ENCODE measurements at places on chromosomes 12 and 14.
A peak's percentile ranks its signal among the peaks of the same experiment; 100 is the strongest.

DNA sequence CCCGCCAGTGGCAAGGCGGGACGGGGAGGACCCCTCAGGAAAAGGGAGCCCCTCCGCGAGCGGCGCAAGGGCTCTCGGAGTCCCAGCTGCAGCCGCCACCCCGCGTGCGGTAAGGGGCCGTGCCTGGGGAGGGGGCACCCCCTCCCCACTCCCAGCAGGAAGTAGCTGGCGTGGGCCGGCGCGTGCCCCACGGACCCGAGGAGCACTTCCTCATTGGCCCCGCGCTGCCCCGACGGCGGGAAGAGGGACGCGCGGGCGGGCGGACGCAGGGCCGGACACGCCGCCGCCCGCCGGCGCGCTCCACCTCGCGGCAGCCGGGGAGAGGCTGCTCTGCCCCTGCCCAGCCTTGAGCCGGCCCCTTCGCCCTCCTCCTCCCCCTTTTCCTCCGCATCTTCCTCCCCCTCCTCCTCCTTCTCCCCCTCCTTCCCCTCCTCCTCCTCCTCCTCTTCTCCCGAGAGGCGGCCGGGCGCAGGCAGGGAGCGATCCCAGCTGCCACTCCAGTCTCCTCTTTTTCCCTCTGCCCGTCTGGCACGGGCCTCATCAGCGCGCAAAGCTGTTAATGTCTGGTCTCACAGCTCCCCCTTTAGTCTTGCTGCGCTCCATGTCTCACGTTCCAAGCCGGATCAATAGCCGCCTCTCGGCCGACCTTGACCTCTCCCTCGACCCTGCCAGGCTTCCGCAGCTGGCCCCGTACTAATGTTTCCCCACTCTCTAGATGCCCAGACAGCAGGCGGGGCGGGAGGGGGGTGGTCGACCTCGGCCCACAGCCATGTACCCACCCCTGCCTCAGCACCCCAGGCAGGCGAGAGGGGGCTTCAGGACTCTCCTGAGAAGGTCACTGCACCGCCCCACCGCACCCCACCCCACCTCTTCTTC is 2.6 kb upstream of the BCL11B start:
- DNase-seq = peak; percentile 45

- no peak for DNase-seq
Observed at GRCh38 chr14:33899723-33900341, 51.0 kb downstream of the EGLN3 start.

GRCh38 chr14:101090976-101091375 is 187.5 kb upstream of the RTL1 start:
- no peak for DNase-seq

DNA sequence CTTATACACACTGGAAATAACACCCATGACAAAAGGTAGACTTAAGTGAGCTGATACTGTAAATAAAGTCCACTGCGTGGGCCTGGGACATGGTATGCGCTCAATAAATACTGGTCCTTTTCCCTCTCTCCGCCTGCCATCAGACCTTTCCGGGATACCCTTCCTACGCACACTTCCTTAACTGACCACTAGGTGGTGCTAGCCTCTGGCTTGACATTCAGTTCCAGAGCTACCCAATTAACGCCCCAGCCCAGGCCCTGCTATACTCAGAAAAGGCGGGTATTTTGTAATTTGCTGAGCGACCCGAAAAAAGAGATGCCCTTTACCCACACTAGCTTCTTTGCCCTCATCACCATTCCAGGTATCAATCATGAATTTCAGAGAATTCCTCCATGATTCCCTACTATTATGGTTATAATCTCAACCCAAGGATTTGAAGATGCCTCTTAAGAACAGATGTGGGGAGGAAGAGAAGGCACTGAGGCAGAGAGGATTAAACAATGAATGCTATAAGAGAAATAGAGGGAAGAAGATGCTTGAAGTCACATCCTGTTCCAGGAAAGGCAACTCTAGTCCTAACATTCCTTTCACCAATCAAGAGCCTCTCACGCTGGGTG is 3.9 kb upstream of the LRP1 start:
- peak; percentile 64 for DNase-seq

DNA sequence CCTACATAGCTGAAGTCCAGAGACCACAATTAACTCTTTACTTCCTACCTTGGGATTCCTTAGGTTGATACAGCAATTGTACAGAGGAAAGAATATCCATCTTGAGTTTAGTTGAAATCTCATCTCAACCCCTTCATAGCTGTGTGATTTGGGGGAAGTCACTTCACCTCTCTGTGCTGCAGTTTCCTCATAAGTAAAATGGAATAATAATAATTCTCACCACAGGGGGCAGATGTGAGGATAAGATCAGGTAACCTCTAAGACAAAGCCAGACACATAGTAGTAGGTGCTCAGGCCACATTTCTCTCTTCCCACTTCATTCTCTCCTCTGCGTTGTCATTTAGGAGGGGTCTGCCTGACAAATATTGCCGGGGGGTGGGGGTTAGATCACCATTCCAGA is 6.7 kb downstream of the FOXN4 start:
- DNase-seq = no peak

DNA sequence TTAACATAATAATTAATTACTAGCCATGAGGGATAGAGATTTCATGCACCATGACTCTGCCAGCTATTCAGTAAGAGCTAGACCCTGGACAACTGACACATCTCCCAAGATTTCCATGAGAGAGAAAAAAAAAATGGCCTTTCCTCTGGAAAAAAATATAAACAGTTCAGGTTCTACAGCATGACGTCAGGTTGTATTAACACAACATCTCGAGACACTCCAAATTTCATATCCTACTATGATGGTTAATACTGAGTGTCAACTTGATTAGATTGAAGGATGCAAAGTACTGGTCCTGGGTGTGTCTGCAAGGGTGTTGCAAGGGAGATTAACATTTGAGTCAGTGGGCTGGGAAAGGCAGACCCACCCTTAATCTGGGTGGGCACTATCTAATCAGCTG is 11.1 kb downstream of the DBX2 start:
- no peak for DNase-seq

- DNase-seq = peak; percentile 71
Observed at GRCh38 chr12:57182918-57183575, 33.5 kb upstream of the NXPH4 start.

- DNase-seq = no peak
Observed at GRCh38 chr12:1083151-1083888, 92.3 kb downstream of the ERC1 start.

DNA sequence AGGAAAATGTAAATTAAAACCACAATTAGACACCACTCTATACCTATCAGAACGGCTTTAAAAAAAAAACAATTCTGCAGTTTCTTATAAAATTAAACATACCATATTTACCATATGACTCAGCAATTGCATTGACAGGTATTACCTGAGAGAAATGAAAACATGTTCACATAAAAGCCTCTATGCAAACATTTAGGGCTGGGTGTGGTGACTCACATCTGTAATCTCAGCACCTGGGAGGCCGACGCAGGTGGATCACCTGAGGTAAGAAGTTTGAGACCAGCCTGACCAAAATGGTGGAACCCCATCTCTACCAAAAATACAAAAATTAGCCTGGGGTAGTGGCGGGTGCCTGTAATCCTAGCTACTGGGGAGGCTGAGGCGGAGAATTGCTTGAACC is 41.1 kb downstream of the SPTB start:
- DNase-seq = no peak

GRCh38 chr14:37711831-37712475 is 116.5 kb downstream of the TTC6 start:
- no peak for DNase-seq

DNA sequence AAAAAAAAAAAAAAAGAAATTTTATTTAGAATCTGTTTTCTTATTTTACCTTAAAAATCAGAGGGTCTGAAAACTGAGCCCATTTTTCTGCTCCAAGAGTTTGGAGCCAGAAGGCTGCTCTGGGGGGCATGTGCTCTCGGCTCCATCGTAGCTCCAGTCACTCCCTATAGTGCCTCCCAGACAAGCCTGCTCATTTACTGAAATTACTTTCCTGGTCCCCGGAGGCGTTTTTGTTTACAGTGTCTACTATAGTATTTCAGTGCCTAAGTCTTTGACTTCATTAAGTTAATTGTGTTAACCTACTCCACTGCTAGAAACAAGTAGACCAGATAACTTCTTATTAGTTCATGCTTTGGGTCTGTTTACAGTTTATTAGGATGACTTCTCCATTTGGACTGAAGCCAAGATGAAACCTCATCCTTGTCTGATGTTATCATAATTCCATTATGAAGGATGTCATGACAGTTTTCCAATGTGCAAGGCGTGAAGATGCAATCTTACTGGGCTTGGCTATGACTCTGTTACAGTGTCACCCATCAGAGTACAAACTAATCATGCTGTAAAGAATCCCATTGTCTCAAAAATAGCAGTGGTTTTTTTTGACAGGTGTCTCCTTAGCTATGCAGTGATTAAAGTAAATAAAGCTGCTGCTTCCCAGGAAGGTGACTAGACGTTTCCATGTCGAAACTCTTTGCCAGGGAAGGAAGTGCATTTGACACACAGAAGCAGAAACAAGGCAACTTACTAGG is 182.3 kb downstream of the TMEM132C start:
- no peak for DNase-seq

DNA sequence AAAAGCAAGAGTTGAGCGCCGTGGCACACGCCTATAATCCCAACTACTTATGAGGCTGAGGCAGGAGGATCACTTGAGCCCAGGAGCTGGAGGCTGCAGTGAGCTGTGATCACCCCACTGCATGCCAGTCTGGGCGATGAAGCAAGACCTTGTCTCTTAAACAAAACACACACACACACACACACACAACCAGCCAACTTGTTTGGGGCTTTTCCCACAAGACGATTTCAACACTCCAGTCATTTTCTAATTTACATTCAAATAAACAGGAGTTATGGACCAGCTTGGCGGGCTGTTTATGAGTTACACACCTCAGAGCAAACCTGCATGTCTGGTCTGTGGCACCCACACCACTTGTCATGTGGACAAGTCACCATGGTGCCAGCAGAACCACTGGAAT is 6.7 kb downstream of the GLTP start:
- DNase-seq = no peak

DNA sequence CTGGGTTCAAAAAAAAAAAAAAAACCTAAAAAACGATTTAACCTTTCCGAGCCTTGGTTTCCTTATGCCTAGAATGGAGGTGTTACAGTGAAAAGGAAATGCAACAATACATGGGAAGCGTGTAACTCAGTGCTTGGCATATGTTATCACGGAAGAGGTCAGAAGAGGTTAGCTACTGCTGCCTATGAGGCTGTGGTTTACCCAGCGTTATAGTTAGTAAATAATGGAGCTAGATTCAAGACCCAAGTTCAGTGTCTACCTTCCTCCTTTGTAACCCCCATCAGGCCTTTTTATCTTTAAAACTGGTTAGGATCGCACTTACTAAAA is 839 bp downstream of the IFT43 start:
- no peak for DNase-seq

DNA sequence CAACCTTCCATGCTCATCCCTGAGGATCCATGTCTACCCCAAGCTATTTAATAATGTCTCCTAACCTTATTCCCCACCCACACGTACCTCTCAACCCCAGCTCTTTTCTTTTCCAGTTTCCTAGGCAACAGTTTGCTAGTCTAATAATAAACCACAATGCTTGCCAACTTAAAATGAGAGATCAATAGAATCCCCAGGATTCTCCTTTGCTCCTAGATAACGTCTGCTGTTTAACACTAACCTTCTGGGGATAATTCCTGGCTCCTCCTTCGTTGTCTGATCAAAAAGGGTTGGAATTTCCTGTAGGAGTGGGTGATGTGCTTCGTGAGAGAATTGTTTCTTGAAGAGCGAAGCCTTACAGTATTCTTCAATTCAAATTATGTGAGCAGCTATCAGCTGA is 42.2 kb upstream of the DBX2 start:
- DNase-seq = no peak

DNA sequence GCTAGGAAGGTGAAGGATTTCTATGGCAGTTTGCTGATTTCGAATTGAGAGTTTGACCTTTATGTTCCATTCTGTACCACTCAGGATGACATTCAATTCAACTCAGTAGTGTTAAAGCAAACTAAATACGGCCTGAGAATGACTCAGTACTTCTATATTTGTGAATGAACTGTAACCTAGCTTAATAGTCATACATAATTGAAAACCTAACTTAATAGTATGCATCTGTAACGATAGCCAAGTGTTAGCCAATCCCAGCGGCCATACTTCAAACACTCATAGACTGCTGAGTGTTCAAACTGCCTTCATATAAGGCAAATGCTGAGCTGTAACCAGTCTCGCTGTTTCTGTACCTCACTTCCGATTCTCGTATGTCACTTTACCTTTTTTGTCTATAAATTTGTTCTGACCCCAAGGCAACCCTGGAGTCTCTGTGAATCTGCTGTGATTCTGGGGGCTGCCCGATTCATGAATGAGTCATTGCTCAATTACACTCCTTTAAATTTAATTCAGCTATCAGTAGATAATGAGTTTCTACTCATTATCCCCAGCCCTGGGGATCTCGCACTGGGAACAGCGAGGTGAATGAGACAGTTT is 98.5 kb upstream of the SLC24A4 start:
- DNase-seq = no peak

- DNase-seq = no peak
Observed at GRCh38 chr12:92695056-92695455, 7.7 kb upstream of the PLEKHG7 start.

DNA sequence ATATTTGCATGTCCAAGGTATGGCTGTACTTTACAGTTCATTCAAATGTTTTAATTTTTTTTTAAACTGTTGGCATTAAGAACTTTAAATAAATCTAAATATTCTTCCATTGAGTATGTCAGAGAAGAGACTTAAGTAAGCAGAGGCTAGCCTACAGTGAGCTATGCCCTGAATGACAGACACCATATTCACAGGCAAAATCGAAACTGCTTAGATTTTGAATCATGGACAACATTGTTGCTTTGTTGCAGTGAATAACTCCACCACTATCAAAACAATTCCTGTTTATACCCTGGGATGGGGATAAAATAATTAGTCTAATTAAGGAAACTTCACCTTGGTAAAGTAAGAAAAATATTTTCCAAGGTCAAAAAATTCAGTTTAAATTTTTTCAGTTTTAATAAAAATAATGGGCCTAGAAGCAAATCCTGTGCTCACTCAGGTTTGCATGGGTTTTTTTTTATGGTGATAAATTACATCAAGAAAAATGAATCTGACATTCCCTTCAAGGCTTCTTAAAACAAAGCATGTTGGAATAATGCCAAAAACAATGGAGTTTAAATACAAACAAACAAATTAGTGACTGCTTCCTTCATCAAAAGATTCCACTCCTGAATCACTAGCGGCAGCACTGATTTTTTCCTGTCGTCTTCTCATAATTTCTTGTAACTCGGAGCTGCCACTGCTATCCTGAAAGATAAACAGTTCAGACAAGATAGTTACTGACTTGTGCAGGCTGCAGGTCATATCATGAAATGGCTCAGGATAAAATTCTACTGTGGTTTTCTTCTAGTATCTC is 168.2 kb downstream of the EPS8 start:
- no peak for DNase-seq

Data from activated T-cell treated with anti-CD3 and anti-CD28 coated beads for 48 hours (primary cell).